Stomach (tissue), 19 donors: ENCODE measurements at places on chromosomes 13 and 19.

DNA sequence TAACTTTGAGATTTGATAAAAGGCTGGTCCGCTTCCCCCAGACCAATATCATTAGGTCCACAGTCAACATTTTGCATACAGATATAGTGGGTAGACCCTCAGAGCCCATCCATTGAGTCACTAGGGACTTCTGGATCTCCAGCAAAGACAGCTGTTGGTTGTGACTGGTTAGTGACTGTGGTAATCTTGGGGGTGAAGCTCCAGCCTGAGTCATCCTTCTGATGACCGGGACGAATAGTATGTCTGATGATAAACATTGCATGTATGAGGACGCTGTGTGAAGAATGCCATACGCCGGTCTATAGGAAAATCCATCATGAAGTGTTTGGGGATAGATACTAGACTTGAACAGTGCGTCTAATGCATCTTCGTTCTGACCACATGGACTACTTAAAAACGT is 307.0 kb downstream of the UQCRFS1 start:
- DNase-seq, result no peak

GRCh38 chr19:34794066-34794960 is 21.3 kb upstream of the ZNF599 start:
- no peak for DNase-seq

- DNase-seq, result peak; percentile 75
These were observed 1.5 kb downstream of the GIPC3 start for GRCh38 chr19:3586707-3587346.

DNA sequence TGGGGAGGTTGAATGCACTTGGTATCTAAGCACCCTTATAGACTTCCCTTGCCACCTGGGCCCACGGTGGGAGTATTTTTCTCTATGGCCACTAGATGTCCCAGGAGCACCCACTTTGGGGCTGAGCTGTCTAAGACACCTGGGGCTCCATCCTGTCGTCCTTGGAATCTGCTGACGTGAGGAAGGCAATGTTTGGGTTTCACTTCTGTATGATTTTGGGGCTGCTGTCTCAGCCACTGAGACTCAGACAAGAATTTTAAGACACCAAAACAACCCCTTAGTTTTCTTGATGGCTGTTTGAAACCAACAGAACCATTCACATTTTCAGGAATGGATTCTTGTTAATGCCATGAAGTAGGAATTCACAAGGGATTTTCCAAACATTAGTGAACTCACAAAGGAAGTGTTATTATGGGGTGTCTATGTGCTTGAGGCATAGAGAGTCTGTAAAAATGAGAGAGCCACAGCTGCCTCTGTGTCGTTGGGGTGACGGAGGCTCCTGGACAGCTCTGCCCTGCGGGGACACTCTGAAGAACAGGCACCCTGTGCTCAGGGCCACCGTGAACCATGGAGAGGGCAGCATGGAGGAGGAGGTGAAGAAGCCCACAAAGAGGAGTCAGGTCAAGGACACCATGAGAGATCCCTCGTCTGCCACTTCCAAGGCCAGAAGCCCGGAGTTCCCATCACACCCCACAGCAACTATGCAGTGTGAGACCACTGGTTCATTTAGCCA is 106.8 kb upstream of the SPATA13 start:
- peak; percentile 88 for DNase-seq

GRCh38 chr13:27427641-27428040 is 3.2 kb downstream of the GTF3A start:
- DNase-seq, result no peak

- DNase-seq, result no peak
These were observed 10.8 kb downstream of the LCP1 start for GRCh38 chr13:46171217-46171616.

DNA sequence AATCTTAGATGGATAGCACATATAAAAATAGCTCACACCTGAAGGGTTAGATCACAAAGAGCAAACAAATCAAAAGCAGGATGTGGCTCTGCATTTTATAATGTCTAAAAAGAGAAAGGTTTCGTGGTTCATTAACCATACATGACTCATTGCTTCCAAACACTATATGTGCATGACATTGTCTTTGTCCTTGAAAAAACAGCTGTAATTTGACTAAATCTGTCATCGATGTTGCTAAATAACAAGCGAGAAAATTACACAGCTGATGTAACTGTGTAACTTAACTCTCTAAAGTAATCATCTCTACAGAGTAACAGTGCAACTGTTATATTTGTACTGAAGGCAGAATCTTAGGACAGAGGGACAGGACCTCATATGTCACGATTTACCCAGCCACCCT is 383.1 kb upstream of the GPC6 start:
- DNase-seq, result no peak

- DNase-seq, result no peak
These were observed 3.5 kb downstream of the STARD13 start for GRCh38 chr13:33281951-33282595.

DNA sequence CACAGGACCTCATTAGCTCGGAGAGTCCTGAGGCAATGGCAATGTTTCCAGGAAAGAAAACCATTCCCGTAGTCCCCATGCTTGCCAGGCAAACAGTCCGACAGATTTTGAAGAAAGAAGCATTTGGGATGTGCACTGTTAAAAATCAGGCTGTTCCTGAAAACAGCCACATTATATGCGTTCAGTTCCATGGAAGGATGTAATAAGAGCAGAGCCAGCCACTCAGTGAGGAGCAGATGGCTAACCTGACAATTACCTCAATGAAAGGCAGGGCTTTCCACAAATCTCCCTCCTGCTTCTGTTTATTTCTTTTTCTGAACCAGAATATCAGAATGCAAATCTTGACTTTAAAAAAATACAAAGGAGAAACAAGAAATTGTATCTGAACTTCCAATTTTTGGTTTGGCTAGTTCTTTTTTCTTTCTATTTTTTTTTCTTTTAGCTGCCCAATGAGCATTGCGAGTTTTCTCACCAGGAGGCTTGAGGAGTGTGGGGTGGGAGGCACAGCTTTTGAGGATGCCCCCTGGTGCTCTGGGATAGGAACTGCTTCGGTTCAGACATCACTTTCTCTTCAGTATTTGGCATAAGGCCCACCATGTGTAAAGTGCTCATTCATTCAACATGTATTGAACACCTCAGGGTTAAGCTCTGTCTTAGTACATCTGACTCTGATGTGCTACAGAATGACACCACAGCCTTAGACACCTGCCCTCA is 124.2 kb downstream of the TBC1D4 start:
- DNase-seq, result peak; percentile 64

DNA sequence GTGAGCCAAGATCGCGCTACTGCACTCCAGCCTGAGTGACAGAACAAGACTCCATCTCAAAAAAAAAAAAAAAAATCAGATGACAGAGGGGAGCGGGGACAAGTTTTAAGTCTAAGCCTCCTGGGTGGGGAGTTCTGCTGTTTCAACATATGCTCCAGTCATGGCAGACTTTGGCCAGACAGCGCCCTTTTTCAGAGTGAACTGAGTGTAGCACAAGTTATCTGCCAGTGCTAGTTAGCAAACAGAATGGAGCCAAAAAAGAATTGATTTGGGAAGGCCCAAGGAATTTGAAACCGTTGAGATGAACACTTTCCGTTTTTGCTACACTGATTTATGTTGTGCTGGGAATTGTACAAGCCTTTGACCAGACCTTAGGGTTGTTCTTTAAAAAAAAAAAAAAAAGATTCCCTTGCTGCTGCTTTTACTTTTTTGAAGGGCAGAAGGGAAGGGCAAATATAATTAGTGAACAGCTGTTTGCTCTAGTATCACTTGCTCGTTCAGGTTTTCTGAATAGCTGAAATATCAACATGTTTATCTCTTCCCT is 5.7 kb downstream of the ACTN4 start:
- DNase-seq, result peak; percentile 63

DNA sequence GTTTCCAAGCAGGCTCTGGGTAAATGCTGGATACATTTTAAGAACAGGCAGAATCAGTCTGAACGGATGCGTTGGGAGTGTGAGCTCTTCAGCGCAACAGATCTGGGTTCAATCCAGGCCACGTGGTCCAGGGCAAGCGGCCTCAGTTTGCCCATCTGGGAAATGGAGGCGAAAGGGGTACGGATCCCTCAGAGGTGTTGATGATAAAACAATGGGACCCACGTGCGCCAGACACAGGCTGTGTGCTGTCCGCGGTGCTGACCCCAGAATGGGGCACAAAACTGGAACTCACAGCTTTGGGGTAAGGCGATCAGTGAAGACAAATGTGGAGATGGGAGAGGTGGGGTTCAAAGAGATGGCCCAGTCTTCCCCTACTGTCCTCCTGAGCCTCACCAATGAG is 13.1 kb upstream of the PDE4C start:
- no peak for DNase-seq

DNA sequence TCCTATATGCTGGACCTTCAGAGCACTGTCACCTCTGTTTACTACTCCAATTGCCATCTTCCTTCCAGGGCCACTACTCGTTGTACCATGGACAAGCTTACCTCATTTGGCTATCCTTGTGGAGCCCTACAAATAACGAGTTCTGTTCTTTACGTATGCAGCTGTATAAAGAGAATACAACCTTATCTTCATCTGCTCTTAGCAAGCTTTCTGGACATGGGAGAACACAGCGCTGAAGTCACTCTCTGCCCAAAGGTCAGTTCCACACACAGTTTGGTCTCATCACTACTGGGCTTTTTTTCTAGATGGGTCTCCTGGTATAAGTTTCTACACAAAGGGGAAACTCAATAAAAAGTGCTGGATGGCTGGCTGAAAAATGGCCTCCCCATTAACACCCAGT is 88.9 kb downstream of the CDADC1 start:
- no peak for DNase-seq

- DNase-seq, result peak; percentile 82
These were observed 5.8 kb downstream of the SPHK2 start for GRCh38 chr19:48624791-48625723.

- DNase-seq, result no peak
These were observed 5.2 kb downstream of the SYDE1 start for GRCh38 chr19:15112385-15112784.

GRCh38 chr13:106985481-106985880 is 417.5 kb upstream of the ARGLU1 start:
- DNase-seq, result no peak

DNA sequence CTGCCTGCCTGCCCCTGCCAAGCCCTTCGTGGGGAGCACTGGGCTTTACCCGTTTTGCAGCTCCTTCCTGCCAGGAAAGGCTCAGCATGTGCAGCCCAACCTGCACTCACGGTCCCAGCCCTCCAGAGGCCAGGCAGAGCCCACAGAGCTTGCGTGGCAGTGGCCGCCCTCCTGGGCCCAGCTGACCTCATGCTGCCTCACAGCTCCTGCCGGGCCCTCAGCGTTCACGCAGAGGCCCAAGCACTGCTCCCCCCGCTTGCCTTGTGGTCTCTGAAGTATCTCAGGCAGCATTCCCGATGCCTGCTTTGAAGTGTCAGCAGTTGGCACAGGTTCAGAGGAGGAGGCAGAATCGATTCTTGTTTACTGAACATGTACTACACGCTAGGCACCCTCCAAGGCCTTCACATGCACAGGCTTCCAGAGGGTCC is 32.5 kb downstream of the CAPN12 start:
- DNase-seq, result peak; percentile 62

- no peak for DNase-seq
These were observed 372.0 kb downstream of the RFC3 start for GRCh38 chr13:34189946-34190345.

DNA sequence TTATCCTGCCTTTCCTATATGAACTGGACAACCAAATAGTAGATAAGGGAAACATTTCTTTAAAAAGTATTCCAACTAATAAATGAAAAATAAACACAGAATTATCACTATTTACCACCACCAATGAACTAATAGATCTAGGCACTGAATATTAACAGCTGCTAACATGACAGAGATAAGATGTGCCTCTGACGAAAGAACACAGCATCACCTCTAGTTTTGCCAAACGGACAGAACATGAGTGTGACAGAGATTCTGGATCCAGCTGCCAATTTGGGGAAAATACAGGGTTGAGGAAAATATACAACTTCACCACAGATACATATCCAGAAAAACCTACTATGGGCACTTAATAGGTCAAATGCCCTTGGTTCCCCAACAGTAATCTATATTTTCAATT is 18.0 kb downstream of the VPS36 start:
- DNase-seq, result no peak

DNA sequence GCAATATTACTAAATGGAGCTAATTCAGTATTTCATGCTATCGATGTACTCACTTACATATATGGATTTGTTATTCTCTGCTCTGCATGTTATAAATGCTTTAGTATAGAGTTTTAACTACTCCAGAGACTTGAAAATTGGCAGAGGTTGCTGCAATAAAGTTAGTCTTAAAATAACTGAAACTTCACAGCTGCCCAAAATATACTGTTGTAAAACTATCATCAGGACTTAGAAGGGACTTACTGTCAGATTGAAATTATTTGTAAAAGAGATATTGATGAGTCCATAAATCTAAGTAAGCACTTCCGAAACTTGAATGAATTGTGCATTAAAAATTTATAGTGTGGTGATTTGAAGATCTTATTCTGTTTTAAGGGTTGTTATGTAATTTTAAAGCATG is 1178.2 kb upstream of the PCDH20 start:
- DNase-seq, result peak; percentile 18

DNA sequence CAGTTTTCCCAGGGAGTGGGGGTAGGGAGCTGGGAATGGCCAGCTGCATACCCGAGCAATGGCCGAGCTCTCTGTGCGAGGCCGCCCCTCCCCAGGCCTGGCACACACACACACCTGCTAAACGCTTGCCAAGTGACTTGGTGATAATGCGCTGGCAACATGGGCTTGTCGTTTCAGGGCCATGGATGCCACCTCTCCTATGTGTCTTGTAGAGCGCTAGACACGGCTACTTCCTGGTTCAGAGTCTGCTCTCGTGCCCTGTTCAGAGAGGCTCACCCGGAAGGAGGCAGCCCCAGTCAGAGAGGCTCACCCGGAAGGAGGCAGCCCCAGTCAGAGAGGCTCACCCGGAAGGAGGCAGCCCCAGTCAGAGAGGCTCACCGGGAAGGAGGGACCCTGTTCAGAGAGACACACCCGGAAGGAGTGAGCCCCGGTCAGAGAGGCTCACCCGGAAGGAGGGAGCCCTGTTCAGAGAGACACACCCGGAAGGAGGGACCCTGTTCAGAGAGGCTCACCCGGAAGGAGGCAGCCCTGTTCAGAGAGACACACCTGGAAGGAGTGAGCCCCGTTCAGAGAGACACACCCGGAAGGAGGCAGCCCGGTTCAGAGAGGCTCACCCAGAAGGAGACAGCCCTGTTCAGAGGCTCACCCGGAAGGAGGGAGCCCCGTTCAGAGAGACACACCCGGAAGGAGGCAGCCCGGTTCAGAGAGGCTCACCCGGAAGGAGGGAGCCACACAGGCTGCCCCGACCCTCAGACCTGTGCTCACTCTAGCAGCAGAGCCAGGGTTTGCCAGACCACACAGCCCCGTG is 4.2 kb downstream of the ADPRHL1 start:
- peak; percentile 86 for DNase-seq
